ENCODE measurements at places on chromosomes 12 and 14.

- DNase-seq: no peak
Observed at GRCh38 chr14:49019467-49020115, 566.6 kb downstream of the RPS29 start.

- DNase-seq: no peak
Observed at GRCh38 chr12:119154435-119154818, 24.3 kb upstream of the HSPB8 start.

GRCh38 chr12:122072031-122072970, 6.3 kb upstream of the MLXIP start:
- DNase-seq: no peak

DNA sequence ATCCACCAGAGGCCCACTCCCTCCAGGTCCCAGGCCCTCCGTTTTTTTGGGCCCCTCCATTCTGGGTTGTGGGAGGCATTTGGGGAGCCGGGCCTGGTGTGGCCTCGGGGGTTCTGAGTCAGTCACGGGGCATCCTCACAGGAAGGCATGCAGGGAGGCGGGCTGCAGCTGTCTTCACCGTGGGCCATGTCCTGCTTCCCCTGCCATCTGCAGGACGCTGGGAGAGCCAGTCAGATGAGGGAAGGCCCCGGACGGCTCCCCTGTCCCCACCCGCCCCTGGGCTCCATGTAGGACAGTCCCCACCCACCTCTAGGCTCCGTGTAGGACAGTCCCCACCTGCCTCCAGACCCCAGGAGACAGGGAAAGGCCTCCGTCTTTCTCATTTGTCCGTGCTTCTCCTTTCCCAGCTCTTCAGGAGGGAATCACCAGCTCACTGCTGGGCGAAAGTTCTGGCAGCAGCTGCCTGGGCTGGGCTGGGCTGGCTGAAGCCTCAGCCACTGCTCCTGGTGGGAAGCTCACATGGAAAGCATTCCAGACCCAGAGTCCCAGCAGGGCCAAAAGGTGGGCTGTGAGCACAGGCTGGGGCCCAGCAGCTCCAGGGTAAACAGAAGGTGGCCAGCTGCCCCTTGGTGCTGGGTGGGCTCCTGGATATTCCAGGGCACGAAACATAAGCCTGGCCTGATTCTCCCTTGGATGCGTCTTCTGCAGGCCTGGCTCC, 217.8 kb downstream of the KIF26A start:
- DNase-seq: no peak

GRCh38 chr14:99064262-99064954, 207.6 kb downstream of the BCL11B start:
- DNase-seq: no peak

- DNase-seq: no peak
Observed at GRCh38 chr12:10497602-10498001, 8.1 kb upstream of the EIF2S3B start.

GRCh38 chr12:121709478-121709961, 3.0 kb upstream of the TMEM120B start:
- no peak for DNase-seq

- DNase-seq: no peak
Observed at GRCh38 chr14:50601394-50601793, 41.4 kb downstream of the ATL1 start.

- no peak for DNase-seq
Observed at GRCh38 chr14:71013551-71014192, 106.4 kb downstream of the PCNX1 start.

GRCh38 chr14:56133547-56133946, 15.3 kb downstream of the PELI2 start:
- no peak for DNase-seq

DNA sequence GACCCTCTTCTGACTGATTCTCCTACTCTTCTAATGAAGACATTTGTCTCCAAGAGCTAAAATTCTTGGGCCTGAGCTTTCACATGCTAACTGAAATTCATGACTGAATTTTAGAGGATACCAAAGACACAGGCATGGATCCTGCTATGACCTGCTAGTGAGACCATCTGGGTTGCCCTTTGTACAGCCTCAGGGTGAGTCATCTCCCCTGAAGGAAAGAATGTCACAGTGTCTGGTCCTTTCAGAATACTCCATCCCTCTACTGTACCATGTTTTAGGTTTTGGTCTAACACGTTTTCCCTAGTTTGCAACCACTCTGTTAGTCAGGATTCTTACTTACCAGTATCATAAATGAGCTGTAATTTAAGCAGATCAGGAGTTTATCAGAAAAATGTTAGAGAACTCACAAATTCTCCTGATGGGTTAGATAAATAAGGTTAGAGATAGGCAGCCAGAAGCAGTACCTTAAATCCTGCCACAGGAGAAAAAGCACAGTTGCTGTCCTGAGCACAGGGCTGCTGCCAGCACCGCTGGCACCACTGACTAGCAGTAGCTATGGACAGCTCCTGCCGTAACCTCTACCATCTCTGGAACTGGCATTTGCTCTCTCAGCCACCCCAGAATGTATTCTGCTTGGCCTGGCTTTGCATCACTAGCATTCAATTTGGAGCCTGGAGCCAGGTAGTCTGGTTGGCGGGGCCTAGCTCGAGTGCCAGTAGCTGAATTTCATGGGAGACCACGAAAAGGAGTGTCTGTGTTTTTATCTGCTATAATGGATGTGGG, 127.6 kb downstream of the ANO6 start:
- DNase-seq: no peak

- DNase-seq: no peak
Observed at GRCh38 chr12:30361145-30361544, 334.5 kb downstream of the IPO8 start.

- no peak for DNase-seq
Observed at GRCh38 chr12:132292328-132293319, 36.8 kb downstream of the GALNT9 start.

GRCh38 chr14:65075628-65076325, 26.5 kb downstream of the MAX start:
- no peak for DNase-seq

GRCh38 chr12:108616941-108617858, 16.5 kb downstream of the SELPLG start:
- DNase-seq: peak; percentile 55

DNA sequence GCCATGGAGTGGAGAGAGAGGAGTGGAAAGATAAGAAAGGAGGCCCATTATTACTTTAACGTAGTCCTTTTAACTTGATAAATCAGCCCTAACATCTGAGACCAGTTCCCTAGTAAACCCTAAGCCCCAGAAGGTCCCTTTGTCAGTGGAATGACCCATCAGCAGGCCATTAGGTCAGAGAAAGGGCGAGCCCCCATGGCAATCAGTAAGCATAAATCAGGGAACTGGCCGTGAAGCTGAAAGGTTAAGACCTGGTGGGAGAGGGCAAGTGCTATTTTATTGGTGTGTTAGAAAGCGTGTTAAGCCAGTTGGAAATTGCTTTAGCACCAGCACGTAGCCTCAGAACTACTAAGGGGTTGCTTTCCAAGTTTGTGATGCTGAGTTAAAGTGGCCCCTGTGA, 708.0 kb downstream of the BCL11B start:
- no peak for DNase-seq

DNA sequence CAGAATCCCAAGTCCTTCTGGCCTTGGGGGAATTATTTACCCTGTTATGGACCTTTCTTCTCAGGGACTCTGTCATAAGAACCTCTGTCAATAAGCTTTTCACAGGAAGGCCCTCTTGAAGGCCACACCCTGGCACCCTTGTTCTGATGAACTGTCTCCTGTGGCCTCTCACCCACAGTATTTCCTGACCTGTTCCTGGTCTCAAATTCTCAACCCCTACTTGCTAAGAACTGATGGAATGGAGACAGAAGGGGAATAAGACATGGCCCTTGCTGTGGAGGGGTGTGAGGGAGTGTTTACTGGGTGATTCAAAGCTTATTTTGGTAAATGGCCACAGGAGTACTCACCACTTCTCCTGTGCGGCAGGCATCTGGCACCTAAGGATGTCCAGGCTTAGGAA, 1082.9 kb downstream of the BCL11B start:
- DNase-seq: no peak

DNA sequence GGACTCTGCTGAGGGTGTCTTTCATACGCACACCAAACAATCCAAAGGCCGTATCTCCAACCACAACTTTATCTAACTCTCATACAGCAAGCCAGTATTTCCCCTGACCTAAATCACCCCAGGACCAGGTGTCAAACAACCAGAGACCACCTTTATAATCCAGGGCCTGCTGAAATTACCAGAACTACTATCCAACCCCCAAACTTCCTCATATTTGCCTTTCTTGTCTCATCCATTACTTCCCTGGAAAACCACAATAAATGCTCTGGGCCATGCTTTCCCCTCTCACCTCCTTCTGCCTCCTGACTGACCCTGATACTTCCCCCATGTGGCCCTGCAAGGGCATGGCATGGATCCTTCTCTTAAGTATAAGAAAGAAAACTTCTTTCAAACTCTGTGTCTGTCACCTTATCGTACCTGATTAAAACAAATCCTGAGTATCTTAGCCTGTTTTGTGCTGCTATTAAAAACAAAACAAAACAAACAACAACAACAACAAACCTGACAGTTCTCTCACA, 44.7 kb upstream of the CRACR2A start:
- no peak for DNase-seq

DNA sequence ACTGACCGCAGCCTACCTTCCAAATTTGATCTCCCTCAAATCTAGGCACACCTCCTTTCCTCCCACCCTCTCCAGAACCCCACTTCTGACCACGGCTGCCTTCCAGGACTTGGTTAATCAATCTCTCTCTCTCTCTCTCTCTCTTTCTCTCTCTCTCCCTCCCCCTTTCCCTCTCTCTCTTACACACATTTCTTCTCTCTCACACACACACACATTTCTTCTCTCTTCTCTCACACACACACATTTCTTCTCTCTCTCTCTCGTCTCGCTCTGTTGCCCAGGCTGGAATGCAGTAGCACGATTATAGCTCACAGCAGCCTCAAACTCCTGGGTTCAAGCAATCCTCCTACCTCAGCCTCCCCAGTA, 521 bp upstream of the GMFB start:
- no peak for DNase-seq

DNA sequence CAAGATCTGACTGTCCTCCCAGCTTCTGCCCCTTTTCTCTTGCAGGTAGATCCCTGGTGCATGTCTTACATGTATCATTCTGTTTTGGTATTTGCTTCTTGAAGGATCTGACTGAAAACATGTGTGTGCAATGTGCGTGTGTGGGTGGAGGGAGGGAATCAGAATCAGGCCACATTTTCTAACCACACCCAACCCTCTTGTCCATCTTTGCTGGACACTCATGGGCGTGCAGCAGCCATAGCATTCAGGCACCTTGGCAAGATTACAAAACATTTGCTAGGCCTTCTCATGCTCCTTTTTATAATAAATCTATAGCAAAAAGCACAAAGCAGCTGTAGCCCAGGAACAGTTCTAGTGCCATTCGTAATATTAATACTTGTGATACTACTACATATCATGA, 233.6 kb upstream of the E2F7 start:
- no peak for DNase-seq

- no peak for DNase-seq
Observed at GRCh38 chr12:129629901-129630300, 273.9 kb downstream of the TMEM132D start.

GRCh38 chr12:94427501-94428381, 31.9 kb downstream of the CEP83 start:
- DNase-seq: no peak

- no peak for DNase-seq
Observed at GRCh38 chr14:36529062-36529461, 9.0 kb upstream of the NKX2-1 start.

GRCh38 chr12:9072481-9073038, 43.2 kb downstream of the A2M start:
- no peak for DNase-seq

- DNase-seq: no peak
Observed at GRCh38 chr14:53331921-53332320, 178.8 kb upstream of the DDHD1 start.

GRCh38 chr12:89299931-89300330, 52.4 kb downstream of the DUSP6 start:
- DNase-seq: no peak

DNA sequence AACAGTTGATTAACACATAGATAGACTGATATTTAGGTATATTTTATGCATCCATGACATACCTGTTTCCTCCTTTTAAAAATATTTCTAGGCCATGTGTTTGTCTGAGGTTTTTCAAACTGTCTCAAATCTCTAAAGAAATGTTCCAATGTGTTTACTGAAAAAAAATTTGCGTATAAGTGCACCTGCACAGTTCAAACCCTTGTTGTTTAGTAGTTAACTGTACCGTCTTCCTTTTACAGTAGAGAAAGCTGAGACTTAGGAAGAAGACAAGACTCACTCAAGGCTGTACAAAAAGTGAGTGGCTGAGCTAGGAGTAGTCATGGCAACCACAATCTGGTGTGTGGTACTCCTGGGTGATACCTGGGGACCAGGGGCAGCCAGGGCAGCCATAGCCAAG, 934.6 kb downstream of the VRK1 start:
- DNase-seq: no peak

DNA sequence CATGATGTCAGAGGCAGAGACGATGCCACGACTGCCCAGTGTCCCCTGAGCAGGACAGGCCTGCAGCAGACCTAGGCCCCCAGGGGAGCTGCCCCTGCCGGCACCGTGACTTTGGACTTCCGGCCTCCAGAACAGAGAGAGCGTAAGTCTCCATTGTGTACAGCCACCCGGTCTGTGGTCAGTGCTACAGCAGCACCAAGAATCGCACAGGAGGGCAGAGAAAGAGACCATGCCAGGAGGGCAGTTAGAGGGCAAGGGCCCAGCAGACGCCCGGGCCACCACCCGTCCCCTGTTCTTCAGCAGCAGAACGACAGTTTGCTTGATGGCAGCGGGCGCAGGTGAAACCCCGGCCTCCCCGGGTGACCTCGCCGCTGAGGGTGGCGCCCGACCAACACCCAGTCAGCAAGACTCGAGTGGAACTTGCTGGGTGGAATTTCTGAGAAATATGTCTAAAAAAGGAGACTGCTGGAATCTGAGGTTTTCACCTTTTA, 19.7 kb downstream of the GALNT9 start:
- DNase-seq: no peak

GRCh38 chr14:82776958-82777357, 1243.3 kb upstream of the SEL1L start:
- no peak for DNase-seq

GRCh38 chr12:83389237-83389996, 702.7 kb downstream of the TMTC2 start:
- DNase-seq: no peak

DNA sequence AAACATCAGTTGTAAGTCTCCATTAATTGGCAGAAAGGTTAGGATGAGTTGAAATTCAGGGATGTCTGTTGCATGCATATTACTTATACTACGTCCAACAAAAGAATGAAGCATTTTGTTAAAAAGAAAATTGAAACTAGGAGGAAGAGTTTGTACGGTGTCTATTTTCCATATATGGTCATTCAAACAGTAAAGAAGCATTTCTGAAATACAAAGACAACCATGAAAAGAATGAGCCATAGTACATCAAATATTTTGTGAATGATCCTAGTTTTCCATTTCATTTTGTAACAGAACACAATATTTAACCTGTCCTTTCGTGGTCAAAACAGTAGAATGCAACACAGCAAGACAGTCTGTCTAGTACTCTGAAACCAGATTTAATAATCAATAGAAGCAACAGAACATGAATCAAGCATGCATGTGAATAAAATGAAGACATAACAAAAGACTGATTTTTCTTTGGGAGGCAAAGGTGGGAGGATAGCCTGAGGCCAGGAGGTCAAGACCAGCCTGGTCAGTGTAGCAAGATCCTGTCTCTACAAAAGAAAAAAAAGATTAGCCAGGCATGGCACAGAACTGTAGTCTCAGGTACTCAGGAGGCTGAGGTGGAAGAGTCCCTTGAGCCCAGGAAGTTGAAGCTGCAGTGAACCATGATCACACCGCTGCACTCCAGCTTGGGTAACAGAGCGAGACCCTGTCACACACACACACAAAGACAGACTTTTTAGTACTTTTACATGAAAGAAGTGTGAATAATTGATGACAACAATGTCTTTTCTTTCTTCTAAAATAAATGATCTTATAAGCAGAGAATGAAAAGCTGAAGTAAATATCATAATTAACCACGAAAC, 156.0 kb downstream of the LRIG3 start:
- no peak for DNase-seq
